Activated naive CD8-positive, alpha-beta T cell treated with anti-CD3 and anti-CD28 coated beads, Interleukin-2, amount 50 U/mL, for 24 hours (primary cell): ENCODE measurements at places on chromosomes 12 and 14.

GRCh38 chr12:52871291-52872039 lies 22.7 kb upstream of the KRT78 start:
- no peak for DNase-seq

DNA sequence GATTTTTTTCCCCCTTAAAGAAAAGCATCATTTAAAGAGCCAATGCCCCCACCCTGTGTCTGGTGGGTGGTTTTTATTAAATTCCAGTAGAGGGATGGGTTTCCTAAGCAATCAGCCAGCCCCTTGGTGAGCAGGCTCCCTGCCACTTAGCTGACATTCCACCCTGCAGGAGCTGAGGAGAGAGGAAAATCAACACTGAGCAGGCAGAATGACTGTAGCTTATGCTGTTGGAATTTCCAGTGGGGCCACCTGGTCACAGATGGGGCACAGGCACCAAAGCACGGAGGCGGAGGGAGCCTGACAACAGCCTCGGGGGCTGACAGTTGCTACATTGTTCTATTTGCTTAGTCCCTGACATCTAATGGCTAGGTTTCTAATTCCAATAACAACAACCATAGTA lies 127.7 kb downstream of the TMEM30B start:
- no peak for DNase-seq

GRCh38 chr14:66651536-66652220 lies 143.7 kb downstream of the GPHN start:
- no peak for DNase-seq

DNA sequence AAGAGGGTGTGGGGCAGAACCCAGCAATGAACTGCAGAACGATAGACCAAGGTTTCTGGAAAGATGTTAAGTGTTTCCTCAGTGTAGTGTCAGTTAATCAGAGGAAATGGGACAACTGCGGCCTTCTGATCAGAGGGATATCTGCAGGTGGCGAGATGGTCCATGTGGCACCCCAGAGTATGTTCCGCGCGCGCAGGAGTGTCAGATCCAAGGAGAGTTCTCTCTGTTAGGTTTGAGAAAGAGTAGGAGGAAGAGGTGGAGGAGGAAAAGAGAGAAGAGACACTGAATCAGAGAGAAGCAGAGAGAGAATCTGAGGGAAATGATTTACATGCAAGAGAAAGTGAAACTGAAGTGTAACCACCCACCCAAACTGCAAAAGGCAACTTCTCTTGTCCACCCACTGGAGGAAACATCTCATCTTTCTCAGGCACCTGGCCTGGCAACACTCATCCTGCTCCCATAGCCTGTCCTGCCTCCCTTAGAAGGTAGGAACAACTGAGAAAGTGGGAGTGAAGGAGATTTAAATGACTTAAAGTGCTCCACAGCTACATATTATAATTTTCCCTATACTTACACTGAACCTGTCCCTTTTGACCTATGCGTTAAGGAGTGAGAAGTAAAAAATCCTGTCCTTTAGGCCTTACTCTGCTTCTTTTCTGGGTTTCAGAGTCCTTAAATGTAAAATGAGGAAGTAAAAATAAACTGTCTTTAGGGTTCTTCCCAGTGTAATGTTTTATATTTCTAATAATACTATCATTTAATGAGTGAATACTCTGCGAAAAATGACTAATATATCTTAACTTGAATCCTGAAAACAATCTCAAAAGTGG lies 6.8 kb upstream of the TESPA1 start:
- DNase-seq, result peak; percentile 34

DNA sequence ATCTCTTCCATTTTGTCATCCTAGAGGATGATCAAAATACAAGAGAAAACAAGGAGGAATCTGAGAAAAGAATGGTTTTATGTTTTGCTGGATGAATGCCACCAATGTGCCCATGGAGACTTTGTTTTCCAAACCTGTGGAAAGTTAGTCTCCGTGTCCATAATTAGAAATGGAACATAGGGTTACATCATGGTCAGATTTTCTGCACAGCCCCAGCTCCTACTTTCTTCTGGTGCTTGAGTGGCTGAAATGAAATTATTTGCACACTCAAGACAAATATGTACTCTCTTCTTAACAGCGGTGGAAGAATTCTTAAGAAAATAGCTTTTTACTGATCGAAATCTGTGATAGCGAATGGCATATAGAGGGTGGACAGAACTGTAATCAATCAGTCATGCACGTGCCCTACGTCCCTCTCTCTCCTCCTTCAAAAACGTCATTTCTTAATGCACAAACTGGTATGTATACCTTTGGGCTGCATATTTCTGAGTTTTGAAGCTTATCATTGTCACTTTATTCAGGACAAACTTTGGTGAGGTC lies 825.2 kb downstream of the AACS start:
- no peak for DNase-seq

GRCh38 chr12:121787063-121788025 lies 6.1 kb downstream of the RHOF start:
- DNase-seq, result no peak

DNA sequence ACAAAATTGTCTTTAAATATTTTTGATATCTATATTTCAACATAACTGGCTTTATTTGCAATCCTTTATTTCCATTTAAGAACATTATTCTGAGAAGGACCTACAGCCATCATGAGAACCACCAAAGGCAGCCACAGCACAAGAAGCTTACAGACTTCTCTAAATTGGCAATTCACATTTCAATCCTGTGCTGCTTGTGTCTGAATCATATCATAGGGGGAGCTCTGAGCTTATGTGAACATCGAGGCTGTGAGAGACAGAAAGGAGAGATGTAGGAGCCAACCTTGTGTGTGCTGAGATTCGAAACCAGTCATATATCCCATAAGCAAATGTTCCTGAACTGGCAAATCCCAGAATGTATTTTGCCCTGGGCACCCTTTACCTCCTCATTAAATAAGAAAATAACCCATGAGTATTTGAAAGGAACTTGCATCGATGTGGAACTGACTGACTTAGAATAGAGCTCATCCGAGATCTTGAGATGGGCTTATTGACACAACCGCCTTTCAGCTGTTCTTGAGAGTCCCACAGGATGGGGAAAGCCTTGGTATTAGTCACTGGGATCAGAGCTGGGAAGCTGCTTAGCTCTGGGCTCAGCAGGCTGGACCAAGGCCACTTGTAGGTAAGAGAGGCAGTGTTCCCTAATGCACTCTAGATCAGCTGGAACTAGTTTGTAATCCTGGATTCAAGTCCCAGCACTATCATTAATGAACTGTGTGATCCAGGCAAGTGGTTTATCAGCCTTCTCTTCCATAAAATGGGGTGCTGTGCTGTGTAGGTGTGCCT lies 329.8 kb downstream of the CACNA1C start:
- DNase-seq, result no peak

GRCh38 chr14:96256407-96256806 lies 397 bp downstream of the BDKRB1 start:
- no peak for DNase-seq

- no peak for DNase-seq
These were observed 215.9 kb downstream of the CHST11 start for GRCh38 chr12:104672501-104673265.

- no peak for DNase-seq
These were observed 3.1 kb downstream of the DIP2B start for GRCh38 chr12:50507930-50508329.

DNA sequence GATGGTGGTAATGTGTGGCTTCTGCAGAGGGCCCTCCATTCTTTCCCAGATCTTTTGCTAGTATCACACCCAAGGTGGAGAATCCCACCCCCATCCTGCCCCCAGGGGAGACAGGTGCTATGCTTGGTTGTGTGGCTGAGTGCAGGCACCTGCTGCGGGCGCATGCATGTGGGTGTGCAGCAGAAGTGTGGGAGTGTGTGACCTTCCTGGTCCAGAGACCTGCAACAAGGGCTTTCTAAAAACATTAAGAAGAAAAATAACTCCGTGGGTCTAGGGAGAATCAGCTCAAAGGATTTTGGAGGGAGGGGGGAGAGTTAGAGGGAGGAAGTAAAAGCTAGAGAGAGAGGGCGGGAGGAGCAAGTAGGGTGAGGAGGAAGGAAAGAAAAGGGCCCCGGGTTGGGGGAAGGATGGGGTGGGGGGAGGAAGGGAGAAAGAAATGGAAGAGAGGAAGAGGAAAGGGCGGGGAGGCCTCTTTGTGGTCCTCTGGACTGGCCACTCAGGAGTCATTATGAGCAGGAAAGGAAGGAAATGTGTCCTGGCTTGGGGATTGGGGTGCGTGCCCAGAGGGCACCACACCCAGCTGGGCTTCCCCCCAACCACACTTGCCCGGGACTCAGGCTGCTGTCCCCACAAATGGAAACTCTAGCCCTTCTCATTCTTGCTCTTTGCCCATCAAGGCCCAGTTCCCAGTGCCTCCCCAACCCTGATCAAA lies 3.1 kb upstream of the FIGNL2 start:
- DNase-seq, result no peak

DNA sequence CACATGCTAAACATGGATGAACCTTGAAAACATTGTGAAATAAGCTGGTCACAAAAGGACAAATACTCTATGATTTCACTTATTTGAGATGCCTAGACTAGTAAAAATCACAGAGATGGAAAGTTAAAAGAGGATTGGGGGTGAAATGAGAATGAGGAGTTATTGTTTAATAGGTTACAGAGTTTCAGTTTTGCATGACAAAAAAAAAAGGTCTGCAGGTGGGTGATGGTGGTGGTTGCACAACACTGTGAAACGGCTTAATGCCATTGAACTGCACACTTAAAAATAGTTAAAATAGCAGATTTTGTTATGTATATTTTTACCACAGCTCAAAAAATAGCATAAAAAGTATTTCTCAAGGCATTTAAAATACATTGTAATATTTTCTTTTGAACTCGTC lies 151.9 kb upstream of the NRXN3 start:
- no peak for DNase-seq

GRCh38 chr14:24262821-24263733 lies at the start of gene TGM1:
TSS of gene TGM1 (minus strand) at chr14:24263177. CDS start at chr14:24262352, 825 bp downstream.
- no peak for DNase-seq

GRCh38 chr12:33752854-33753253 lies 269.4 kb upstream of the ALG10 start:
- DNase-seq, result no peak

DNA sequence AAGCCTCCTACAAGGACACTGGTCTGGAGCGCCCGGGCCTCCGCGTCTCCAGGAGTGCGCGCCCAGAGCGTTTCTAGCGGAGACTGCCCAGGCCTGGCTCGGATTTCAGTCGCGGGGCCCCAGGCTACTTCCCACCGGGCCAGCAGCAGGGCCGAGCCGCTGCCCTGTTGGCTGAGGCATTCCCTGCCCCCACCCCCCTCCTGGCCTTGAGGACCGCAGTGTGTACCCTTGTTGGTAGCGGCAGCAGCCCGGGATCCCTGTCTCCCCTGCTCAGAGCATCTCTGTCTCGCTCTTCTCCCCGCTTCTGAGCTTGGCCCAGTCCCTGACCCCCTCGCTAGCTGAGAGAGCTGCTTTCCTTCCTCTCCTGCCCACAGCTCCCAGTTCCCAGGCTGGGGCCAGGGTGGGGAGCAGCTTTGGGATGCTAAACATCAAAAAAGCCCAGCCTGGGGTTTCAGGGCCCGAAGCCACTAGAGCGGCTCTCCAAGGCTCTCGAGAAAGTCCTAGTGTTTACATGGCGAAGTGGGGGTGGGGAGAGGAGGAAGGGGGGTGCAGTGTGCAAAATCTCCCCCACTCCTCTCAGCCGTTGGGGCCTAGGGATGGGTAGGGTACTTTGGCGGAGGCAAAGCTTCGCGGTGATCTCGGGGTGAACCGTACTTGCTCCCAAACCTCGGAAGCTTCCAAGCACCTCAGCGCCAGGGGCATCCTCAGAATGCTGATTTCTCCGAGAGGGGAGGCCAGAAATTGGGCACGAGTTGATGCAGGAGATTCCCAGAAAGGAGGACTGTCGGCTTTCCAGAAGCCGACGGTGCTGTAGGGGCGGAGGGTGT lies 6.4 kb downstream of the NKX2-1 start:
- no peak for DNase-seq

- no peak for DNase-seq
These were observed 56.9 kb upstream of the E2F7 start for GRCh38 chr12:77122236-77122635.

DNA sequence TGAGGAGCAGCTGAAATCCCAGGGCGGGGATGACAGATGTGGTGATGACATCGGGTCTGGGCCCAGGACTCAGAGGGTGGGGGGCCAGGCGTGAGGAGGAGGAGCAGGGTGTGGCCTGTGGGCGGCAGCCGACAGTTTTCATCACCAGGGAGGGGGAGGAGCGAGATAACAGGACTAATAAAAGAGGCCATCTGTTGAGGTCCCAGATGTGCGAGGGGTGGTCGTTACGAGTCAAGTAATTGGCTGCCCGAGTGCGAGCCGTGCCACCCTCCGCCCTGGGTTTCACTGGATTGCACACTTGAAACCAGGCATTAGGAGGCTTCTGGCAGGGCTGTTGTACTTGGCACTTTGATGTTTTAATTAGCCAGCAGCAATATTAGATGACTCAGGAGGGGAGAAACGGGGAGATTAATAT lies 67.2 kb downstream of the NOS1 start:
- DNase-seq, result no peak

GRCh38 chr12:70272510-70272909 lies 29.3 kb downstream of the CNOT2 start:
- DNase-seq, result no peak

- no peak for DNase-seq
These were observed 55.6 kb downstream of the TECPR2 start for GRCh38 chr14:102418169-102418852.

DNA sequence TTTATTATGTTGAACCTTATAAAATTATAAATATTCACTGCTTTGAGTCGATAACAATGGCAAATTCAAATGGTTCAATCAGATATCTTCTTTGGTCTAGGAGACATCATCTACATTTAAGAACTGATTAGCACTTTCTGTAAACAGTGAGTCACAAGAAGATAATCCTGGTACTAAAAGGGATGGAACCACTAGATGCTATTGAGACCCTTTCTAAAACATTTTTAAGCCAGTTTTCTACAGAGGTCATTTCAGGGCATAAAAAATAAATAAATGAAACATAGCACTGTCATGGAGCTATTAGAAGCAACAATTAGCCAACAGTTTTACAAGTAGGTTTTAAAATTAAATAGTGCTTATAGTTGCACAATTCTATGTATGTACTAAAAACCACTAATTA lies 212.2 kb downstream of the DUSP6 start:
- DNase-seq, result no peak

GRCh38 chr12:70920251-70920851 lies at the start of gene PTPRR:
TSS of gene PTPRR (minus strand) at chr12:70920738. CDS start at chr12:70920390, 348 bp downstream.
- DNase-seq, result no peak

DNA sequence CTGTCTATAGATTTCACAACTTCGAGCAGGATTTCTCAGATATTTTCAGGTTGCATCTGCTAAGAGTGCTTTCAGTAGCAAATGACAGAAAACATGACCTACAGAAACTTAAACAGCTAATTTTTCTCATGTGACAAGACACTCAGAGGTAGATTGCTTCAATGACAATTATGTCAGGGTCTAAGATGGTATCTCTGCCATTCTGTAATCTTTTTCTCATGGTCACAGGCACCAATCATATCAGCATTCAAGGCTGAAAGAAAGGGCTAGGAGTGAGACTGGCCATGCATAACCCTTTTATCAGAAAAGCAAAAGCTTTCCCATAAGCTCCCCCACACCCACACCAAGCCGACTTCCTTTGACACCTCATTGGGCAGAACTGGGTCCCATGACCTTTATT lies 450.5 kb upstream of the FAR2 start:
- DNase-seq, result no peak

GRCh38 chr12:111570084-111570961 lies 28.8 kb downstream of the ATXN2 start:
- no peak for DNase-seq

GRCh38 chr12:52582486-52582885 lies 8.8 kb upstream of the KRT74 start:
- no peak for DNase-seq
